ENCODE measurements at places on chromosomes 16 and 17. TPM values are rescaled to one million over a fixed set of nuclear protein-coding genes. Genes with fewer than 3 reads are reported as not detected.
A peak's percentile ranks its signal among the peaks of the same experiment; 100 is the strongest.

DNA sequence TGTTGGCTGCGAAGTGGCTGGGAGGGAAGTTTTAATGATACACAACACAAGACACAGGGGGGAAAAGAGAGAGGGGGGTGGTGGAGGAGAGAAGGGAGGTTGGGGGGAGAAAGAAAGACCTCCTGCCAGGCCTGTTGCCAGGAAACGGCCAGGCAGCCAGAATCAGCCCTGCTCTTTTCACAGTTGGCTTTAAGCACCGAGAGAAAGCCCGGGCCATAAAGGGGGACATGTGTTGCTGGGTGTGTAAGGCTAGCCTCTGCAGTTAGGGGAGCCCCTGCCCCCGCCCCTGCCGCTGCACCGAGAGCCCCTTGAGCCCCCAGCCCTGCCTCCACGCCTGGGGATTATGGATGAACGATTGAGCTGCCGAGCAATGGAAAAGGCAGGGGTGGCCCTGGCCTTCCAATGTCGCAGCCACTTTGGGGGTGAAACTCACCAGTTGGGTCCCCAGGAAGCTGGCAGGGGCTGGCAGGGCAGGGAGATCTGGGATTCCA, 13.9 kb upstream of the WNT3 start:
- peak; percentile 69 for DNase-seq

GRCh38 chr16:86261379-86261778, 248.9 kb upstream of the FOXF1 start:
- DNase-seq = no peak

- no peak for DNase-seq
Observed at GRCh38 chr17:63452962-63453551, 7.0 kb upstream of the CYB561 start.

GRCh38 chr16:20971401-20971800, 70.8 kb downstream of the LYRM1 start:
- no peak for DNase-seq

DNA sequence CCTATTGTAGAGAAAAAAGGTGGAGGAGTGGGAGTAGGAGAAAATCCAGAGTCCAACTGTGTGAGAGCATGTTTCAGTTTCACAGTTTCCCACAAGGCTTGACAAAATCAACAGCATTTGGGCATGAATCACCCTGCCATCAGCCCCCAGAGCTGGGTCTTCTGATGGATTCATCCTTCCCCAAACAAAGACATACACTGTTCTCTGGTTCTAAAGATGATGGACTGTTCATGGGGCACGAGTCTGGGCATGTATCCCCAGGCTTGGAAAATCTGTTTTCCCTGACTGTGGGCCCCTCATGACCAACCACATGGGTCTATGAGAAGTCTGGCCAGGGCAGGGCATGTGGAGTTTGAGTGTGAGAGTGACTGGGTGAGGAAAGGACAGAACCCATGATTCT, 210.4 kb upstream of the IRX5 start:
- no peak for DNase-seq

DNA sequence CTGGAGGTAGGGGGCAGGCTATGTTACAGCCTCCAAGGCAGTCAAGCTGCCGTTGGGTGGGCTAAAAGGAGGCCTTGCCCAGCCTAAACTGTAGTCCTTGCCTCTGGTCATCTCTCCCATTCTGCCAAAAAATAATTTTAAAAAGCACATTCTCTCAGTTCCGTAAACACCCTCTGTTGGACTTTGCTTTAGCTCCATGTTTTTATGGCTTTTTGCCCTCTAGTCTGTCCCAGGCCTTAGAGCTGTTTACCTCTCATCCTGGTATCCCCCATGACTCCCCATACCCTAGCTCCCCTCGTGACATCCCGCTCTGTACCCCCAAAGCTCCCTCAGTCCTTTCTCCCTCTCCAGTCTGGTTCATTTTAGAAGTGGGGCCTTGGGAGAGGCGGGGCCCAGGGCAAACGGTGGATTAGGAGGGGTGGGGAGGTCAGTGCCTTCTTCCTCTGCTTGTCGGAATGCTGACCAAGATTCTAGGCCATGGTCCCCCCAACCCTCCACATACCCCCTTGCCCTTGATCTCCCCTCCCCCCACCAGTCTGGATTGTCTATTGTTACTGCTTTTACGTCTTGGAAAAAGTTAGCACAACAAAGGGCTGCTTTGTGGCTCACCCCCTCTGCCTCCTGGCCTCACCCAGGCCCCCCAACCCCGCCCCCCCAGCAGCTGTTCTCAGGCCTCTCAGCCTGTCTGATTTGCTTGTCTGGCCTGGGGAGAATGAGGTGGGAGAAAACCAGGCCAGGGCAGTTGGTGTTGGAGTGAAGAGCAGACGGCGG, 18.4 kb downstream of the GJD3 start:
- DNase-seq = no peak

GRCh38 chr17:55086635-55087058, 118.1 kb downstream of the STXBP4 start:
- no peak for DNase-seq

- no peak for DNase-seq
Observed at GRCh38 chr17:34598161-34598776, 18.9 kb downstream of the TMEM132E start.

DNA sequence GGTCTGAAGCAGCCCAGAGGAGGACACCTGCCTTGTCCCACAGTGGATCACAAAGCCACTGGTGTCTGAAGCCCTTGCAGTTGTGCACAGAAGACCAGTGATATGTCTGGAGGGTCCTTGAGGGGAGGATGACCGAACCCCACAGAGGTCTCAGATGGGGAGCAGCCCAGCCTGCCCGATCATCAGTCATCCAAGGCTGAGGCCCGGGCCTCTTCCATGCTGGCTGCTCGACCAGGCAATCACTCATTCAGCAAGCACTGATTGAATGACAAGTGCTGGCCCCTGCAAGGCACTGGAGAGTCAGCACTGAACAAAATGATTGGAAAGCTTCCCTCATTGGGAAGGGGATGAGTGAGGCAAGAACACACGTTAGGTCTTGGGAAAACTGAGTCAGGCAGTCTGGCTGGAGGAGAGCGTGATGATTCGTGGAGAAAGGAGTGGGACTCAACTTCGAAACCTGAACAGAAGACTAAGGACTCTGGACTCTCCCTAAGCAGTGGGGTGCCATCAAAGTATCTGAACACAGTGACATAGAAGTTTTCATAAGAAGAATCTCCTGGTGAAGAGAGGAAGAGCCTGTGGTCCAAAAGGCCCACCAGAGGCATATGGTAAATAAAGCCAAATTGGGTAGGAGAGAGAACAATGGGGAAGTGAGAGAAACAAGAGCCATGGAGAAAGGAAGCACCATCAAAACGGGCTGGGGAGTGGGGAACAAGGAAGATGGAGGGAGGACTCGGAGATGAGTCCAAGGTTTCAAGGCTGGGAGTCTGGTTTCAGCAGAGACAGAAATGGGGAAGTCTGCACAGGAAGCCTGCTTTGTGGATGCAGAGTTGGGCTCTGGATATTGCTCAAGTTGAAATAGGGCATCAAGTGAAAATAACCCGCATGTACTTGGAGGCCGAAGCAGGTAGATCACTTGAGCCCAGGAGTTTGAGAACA, 10.2 kb downstream of the PIK3R5 start:
- DNase-seq = no peak

DNA sequence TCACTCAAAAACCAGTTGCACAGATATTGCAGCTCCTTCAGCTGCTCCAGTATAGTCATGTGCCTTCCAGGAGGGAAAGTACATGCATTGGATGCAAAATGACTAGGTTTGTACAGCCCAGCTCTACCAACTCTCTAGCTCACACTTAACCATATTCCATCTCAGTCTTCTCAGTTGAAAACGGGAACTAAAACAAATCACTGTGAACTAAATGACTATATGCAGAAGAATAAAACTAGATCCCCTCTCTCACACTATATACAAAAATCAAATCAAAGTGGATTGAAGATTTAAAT, 24.9 kb downstream of the DCUN1D3 start:
- no peak for DNase-seq

GRCh38 chr17:29331075-29331707, 37.2 kb upstream of the NUFIP2 start:
- DNase-seq = no peak

- no peak for DNase-seq
Observed at GRCh38 chr16:19094542-19095365, 19.0 kb upstream of the ITPRIPL2 start.

DNA sequence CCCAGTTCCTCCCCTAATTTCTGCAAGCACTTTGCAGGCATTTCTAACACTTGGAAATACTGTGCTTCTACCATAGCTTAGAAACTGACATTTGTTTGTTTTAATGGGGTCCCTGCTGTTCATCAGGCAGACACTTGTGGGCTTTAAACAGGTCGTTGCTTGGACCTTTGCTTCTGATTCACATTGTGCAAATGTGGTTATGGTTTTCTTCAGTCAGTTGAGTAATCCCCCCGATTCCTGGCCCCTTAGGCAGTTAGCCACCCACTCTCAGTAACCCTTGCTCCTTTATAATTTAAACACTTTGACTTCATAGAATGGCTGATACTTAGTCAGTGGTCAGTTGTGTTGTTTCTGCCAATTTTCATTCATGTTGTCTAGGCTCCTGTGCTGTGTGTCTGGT, 39.4 kb downstream of the SLC47A1 start:
- DNase-seq = no peak

DNA sequence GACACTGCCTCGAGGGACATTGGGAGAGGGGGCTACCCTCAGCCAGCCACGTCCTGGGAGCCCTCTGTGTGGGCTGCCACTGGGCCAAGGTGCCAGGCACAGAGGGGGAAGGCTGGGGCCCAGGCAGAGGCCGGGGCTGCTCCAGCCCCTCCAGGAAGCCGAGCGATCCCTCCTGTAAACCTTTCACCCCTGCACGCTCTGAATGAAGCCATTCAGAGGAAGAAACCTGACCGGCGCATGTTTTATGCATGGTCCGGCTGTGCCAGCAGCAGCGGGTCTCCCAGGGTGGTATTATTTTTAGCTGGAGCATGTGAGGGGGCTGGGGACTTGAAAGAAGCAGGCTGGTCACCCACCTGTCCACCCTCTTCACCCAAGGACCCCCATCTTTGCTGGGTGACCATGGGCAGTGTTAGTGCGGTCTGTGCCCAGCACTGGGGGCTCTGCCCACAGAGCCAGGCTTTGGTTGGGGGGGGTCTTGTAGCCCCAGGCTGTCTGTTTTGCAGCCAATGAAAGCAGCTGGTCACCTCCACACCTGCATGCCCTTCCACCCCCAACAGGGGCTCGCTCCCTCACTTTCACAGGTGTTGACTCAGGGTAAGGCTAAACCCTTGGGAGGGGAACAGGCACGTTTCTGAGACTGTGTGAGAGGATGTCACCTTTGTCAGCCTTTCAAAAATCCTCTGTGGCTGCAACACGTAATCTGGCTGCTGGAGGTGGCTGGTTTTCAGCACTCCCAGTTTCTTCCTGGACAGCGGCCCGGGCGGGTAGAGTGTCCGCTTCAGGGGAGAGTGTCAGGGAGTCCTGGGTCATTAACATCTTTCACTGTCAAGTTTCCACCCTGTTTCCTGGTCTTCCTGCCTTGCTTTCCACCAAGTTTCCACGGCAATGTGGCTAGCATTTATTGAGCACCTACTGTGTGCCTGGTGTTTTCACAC, 77.1 kb upstream of the BRD7 start:
- DNase-seq = no peak

DNA sequence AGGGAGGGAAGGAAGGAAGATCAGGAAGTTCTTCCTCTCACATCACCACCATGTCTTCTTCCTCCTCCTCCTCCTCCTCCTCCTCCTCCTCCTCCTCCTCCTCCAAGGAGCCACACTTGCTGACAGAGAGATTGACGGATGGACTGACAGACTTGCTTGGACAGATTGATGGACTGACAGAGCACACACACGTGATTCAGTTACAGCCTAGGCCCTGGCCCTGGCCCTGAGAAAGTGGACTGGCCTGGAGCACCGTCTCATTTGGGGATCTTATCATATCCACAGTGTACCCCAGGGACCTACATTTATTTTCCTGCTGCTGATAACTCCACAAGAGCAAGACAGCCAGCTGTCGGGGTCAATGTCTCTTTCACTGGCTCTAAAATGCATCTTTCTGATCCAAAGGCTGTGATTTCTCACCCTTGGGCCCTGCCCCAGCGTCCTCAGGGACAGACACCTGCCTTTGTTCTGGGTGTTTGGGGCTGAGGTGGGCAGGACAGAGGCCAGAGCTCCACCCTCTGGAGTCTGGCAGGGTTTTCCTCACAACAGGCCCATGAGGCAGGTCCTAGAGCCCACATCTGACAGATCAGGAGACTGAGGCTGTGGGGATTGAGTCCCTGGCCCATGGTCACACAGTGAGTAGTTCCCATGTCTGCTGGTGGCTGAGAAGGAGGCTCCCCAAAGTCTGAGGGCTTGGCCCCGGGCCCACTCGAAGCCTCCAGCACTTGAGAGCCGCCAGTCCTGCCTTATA, 2.3 kb upstream of the P2RX1 start:
- DNase-seq = no peak

GRCh38 chr16:86791287-86792035, 213.1 kb downstream of the FOXL1 start:
- no peak for DNase-seq

DNA sequence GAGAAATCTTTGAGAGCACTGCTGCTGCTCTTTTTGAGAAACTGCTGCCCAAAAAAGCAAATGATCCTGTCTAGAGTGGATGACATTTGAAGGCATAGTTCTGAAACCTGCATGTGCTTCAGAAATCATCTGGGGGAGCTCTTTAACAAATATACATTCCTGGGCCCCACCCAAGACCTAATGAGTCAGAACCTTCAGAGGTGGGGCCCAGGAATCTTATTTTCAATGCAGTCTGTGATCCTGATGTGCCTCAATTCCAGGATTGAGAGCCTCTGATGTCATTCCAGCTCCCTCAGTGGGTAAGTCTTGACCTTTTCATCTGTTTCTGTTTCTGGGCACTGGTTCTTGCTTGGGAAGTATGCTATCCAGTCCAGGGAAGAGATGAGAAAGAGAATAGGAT, 42.3 kb downstream of the HNF1B start:
- no peak for DNase-seq

- DNase-seq = no peak
Observed at GRCh38 chr17:4235372-4236279, 28.2 kb downstream of the ANKFY1 start.

- DNase-seq = no peak
Observed at GRCh38 chr17:82023447-82024241, 539 bp downstream of the LRRC45 start.

GRCh38 chr17:16407911-16408588, 7.3 kb upstream of the TRPV2 start:
- DNase-seq = no peak

- no peak for DNase-seq
Observed at GRCh38 chr17:82329683-82330321, 3.8 kb downstream of the SECTM1 start.

Gene JUP
- 18.8 TPM for total RNA-seq

Gene IL32
- total RNA-seq = 17.8 TPM

Gene CFAP52
- 0.53 TPM for total RNA-seq

Gene CD300LB
- total RNA-seq = not detected

Gene TMEM114
- total RNA-seq = not detected

Gene USP7
- total RNA-seq = 81.1 TPM

All from chondrocyte (in vitro differentiated cells).